Activated T-cell treated with anti-CD3 and anti-CD28 coated beads, Interleukin-2, amount 50 U/mL, for 72 hours (primary cell): ENCODE measurements at places on chromosomes 1 and 21. TPM values are rescaled to one million over a fixed set of nuclear protein-coding genes. Genes with fewer than 3 reads are reported as not detected.

The FAM151A gene
- not detected for total RNA-seq

- DNase-seq, result no peak
Measured at GRCh38 chr1:209720826-209721225, 16.2 kb downstream of the HSD11B1 start.

- DNase-seq, result no peak
Measured at GRCh38 chr1:82946096-82946605, 1052.8 kb downstream of the TTLL7 start.

GRCh38 chr1:74908797-74909196 lies 175.8 kb downstream of the TYW3 start:
- DNase-seq, result no peak

The ZNF683 gene
- not detected for total RNA-seq

- no peak for DNase-seq
Measured at GRCh38 chr1:165896277-165896676, 68.9 kb downstream of the UCK2 start.

GRCh38 chr1:196380316-196380715 lies 227.9 kb downstream of the KCNT2 start:
- no peak for DNase-seq

GRCh38 chr1:77846966-77847365 lies 41.5 kb upstream of the NEXN start:
- DNase-seq, result no peak

- no peak for DNase-seq
Measured at GRCh38 chr1:214977700-214978374, 104.7 kb upstream of the KCNK2 start.

- DNase-seq, result no peak
Measured at GRCh38 chr1:245942856-245943255, 564.2 kb downstream of the SMYD3 start.

GRCh38 chr21:35150562-35151226 lies 101.6 kb upstream of the RUNX1 start:
- no peak for DNase-seq

The CCDC190 gene
- total RNA-seq, result not detected

DNA sequence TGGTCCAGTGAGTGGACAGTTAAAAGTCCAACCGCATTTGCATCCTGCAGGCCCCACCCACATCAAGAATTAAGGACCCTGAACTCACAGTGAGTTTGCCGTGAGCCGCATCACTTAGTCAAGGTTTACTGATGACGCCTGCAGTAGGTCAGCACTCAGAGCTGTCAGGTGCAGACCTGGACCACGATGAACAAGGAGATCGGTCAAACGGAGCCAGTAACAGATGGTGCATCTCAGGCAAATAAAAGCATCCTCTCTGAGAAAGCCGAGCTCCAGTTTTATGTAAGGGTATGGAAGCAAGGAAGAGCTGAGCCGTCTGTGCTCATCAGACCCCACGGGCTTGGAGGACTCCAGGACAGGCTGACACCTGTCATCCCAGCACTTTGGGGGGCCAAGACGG lies 4.5 kb downstream of the PRDM15 start:
- DNase-seq, result no peak

DNA sequence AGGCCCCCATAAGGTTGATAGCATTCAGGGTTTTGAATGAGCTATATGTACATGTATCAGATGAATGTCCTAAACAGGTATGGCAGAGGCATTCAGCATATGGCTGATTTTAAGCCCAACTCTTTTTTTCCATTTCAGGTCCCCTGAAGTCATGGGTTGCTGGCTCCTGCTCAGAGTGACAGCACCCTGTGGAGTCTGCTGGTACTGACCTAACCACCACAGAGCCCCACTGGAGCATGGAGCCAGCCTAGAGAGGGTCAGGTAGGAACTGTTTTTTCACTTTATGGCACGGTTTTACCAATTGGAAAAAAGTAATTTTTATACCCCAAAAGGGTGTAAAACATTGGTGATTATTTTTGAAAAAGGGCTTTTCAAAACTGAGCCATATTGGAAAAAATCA lies 82.5 kb upstream of the MPC2 start:
- DNase-seq, result no peak

DNA sequence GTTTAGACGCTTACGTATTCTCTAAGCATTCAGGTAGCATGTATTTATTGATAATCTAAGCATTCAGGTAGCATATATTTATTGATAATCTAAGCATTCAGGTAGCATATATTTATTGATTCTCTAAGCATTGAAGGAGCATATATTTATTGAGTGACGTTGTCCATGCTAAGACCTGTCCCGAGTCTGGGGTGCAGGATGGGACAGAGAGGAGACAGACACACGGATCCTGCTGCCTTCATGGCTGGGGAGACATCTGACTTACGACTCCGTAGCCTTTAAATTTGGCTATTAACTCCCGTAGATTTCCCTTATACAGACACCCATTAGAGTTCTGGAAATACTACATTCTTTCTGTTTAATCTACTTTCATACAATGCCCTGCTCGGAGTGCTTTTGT lies 982 bp downstream of the SCCPDH start:
- DNase-seq, result no peak

- no peak for DNase-seq
Measured at GRCh38 chr1:101652484-101652883, 344.2 kb downstream of the OLFM3 start.

The AMY1B gene
- not detected for total RNA-seq

The GJC2 gene
- 0.93 TPM for total RNA-seq

DNA sequence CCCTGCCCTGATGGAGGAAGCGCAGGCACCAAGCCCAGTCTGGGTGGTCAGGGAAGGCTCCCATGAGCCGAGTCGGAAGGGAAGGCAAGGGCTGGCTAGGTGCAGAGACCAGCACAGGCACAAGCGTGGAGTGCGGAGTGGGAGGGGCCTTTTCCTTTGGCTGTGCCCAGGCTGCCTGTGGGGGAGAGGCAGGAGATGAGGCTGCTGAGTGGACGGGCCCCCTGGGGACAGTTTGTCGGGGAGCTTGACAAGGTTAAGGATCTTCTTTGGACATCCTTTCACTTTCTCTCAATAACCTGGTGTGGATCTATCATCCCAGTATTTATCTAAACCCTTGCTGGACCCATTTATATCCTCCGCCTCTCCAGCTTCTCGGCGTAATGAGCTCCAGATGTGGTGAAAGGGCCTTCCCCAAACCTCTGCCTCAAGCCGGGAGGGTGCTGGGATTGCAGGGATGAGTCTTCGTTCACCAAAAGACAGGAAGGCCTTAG lies 42.9 kb downstream of the EPHB2 start:
- DNase-seq, result no peak

- no peak for DNase-seq
Measured at GRCh38 chr1:8159470-8160024, 133.4 kb upstream of the ERRFI1 start.

The PCP4L1 gene
- total RNA-seq, result 0.55 TPM

The FYB2 gene
- total RNA-seq, result not detected

The PCAT6 gene
- 1.8 TPM for total RNA-seq

GRCh38 chr1:65003316-65003664 lies 36.9 kb upstream of the JAK1 start:
- DNase-seq, result no peak

- DNase-seq, result no peak
Measured at GRCh38 chr1:232987774-232988140, 37.3 kb downstream of the NTPCR start.

DNA sequence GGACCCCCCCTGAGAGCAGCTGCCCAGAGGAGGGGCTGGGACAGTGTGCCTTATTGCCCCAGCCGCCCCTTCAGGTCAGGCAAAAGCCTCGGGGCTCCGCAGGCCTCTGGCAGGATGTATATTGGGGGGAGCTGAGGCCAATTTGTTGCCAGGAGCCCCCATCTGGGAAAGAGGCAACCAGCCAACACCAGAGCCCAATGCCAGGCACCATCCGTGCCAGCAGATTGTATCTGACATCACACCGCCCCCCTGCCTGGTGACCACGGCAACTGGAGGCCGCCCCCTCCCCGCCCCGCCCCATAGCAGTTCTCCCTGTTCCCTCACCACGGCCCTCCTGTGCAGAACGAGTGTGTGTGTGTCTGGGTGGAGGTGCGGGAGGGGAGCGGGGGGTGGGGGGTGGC lies 3.6 kb upstream of the PLEKHG5 start:
- DNase-seq, result no peak
